ENCODE measurements at places on chromosomes 2 and 18.

GRCh38 chr2:58769864-58770234 is 528.7 kb upstream of the FANCL start:
- no peak for DNase-seq

- no peak for DNase-seq
Measured at GRCh38 chr2:207504513-207505170, 25.1 kb upstream of the CREB1 start.

DNA sequence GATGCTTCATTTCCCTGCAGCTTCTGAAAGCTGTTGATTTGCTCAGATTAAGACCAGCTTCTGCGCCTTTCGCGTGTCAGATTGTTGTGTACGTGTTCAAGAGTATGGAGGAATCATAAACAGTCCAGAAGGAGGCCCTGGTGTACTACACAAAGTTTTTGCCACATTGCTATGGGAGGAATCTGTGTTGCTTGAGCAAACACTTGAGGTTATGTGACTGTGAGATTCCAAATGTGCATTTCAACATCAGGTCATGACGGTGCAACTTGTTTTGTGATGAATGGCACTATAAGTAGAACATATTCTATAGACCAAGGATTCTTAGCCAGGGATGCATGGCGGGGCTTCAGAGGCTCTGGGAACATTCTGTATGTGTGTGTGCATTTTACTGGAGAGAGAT is 35.0 kb downstream of the SRSF7 start:
- no peak for DNase-seq

DNA sequence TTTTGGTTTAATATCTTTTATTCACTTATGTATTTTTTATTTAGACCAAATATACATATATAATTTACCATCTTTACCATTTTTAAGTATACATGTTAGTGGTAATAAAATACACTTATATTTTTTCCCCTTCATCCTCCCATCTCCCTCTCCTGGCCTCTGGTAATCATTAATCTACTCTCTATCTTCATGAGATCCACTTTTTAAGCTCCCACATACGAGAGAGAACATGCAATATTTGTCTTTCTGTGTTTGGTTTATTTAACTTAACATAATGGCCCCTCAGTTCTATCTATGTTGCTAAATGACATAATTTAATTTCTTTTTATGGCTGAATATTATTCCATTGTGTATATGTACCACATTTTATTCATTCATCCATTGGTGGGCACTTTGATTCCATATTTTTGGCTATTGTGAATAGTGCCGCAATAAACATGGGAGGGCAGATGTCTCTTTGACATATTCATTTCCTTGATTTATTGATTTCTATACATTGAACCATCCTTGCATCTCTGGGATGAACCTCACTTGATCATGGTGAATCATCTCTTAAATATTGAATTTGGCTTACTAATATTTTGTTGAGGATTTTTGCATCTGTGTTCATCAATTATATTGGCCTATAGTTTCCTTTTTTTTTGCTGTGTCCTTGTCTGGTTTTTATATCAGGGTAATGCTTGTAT is 41.5 kb upstream of the MEP1B start:
- DNase-seq: no peak

GRCh38 chr2:226869371-226869770 is 33.5 kb downstream of the RHBDD1 start:
- no peak for DNase-seq

GRCh38 chr2:189848276-189848675 is 64.0 kb downstream of the PMS1 start:
- DNase-seq: no peak

DNA sequence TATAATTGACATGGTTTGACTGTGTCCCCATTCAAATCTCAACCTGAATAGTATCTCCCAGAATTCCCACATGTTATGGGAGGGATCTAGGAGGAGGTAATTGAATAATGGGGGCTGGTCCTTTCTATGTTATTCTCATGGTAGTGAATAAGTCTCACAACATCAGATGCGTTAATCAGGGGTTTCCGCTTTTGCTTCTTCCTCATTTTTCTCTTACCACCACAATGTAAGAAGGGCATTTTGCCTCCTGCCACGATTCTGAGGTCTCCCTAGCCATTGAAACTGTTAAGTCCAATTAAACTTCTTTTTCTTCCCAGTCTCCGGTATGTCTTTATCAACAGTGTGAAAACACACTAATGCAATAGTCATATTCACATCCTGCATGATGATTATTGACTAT is 1073.3 kb upstream of the CDH2 start:
- no peak for DNase-seq

DNA sequence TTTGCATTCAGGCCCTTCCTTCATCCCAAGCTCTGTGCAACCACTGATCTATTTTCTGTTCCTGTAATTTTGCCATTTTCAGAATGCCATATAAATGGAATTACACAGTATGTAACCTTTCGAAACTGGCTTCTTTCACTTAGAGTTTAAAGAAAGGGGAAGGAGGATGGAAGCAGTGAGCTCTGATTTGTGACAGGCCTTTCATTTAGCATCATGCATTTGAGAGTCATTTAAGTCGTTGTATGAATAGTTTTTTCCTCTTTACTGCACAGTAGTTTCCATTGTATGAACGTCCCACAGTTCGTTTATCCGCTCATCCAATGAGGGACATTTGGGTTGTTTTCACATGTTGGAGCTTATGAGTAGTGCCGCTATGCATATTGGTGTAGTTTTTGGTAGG is 67.0 kb downstream of the LBH start:
- DNase-seq: no peak

DNA sequence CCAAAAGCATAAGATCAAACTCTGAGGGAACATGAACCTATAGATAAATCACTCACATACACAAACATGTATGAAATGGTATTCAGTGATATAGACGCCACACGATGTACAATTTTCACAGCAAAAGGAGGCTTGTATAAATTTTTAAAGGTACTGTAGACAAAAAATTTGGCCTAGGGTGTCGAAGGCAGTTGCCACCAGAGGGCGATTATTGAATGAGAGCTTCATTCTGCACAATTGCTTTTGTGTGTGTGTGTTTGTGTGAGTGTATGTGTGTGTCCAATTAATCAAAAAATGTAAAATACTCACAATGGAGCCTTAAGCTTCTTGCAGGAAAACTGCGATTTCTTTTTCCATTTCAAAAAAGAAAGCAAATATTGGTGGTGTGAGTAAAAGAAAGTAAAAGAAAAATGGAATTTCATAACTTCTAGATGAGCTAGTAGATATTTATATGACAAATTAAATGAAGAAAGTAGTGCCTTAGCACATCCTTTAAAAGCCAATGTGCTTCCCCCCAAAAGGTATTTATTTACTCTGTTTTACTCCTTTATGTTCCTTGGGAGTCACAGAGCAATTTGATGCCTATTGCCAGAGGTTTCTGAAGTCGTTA is 800.1 kb downstream of the SATB2 start:
- DNase-seq: no peak

DNA sequence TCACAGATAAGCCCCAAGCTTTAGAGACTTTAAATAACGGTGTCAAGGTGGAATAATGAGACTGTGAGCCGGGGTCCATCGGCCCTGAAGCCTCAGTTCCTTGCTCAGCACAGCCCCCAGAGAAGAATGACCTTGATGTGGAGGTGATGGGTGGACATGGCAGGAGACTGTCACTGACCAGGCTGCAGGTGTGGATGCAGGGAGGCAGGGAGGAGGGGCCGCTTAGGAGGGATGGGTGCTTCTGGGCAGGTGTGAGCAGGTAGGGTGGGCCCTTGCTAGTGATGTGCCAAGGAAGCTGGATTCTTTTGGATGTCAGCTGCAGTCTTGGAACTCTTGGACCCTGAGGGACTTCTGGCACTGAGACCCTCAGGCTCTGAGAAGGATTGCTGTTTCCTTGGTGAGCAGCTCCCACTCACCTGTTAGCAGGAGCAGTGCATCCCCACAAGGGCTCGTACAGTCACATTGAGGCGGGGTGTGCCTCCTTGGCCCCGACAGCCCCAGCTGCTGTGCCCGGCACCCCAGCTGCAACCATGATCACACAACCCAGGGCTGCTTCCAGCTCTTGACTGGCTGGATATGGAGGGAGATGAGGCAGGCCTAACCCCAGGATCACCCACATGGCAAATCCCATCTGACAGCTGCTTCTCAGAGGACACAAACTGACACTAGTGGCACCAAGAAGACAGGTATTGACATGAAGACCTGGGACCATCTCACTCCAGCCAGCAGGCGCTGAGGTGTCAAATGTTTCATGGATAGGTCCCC is 209.8 kb upstream of the HDAC4 start:
- peak; percentile 35 for DNase-seq

- DNase-seq: no peak
Measured at GRCh38 chr2:128354161-128354560, 35.5 kb upstream of the HS6ST1 start.

GRCh38 chr2:201344663-201345366 is 12.3 kb downstream of the FLACC1 start:
- no peak for DNase-seq

DNA sequence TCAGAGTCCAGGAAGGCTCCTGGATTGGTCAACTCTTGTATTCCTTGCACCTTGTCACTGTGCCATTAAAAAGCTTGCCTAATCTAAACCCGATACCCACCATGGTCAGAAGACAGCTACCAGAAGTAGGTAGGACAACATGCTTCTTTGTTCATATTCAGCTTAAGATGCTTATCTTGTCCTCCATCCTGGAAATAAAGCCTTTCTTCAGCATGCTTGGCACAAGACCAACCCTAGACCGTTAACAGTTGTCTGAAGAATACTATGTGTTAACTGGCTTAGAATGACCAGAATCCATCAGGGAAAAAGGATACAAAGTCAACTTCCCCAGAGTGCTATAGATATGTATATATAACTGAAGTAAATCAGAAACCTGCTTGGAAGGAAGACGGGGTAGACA is 193.9 kb downstream of the ZRANB3 start:
- no peak for DNase-seq

DNA sequence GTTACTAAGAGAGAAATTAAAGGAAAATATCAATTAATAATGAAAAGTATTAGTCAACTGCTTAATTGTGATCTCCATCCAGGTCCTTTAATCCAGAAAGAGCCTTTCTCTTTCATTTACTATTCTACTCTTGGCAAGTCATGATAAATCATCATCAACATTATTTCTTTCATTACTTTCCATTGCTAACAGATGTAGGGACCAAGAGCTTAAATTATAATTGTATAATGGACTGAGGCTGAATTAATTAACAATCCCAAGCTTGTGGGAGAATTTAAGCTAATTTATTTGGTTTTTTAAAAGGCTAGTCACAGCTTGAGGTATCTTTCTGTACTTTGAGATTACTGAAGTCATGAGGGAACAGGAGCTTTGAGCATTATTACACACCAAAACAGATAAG is 223.9 kb downstream of the ERBB4 start:
- no peak for DNase-seq

All from activated CD8-positive, alpha-beta memory T cell treated with anti-CD3 and anti-CD28 coated beads for 24 hours (primary cell).